ENCODE measurements at places on chromosomes 16 and 17.

GRCh38 chr17:65115839-65116238 is 21.3 kb upstream of the RGS9 start:
- no peak for DNase-seq

DNA sequence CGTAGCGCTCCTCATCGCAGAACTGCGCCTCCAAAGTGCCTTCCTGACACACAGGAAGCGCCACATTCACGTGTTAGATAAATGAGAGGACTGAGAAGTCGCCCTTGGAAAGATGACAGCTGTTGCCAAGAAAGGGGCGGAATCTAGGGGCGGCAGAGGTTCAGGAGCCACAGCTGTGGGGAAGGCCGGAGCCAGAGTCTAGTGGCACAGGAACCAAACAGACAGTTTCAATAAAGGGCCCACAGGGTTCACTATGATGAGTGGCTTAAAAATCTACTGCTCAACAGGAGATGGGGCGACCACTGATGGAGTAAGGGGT is 4.7 kb downstream of the FLCN start:
- no peak for DNase-seq

- no peak for DNase-seq
These were observed 11.7 kb upstream of the MNT start for GRCh38 chr17:2412561-2413021.

DNA sequence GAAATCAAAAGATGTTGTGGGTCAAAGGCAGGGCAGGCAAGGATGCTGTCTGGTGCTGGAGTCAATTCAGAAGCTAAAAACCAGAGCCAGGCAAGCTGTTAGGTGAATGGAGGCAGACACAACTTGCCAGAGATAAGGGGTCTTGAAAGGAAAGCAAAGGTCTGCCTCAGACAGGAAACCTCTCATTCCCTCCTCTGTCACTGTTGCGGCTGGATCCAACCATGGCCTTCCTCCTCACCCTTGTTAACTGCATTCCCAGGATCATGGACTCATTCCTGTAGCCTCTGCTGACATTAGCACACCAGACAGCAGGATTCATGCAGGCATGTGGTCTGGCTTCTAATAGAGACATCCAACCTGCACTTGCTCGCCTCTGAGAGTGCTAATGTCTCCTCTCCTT is 186.7 kb upstream of the HS3ST3A1 start:
- no peak for DNase-seq

- no peak for DNase-seq
These were observed 17.0 kb downstream of the ABCC1 start for GRCh38 chr16:15966420-15966819.

GRCh38 chr16:24132797-24133155 is 123.4 kb upstream of the CACNG3 start:
- DNase-seq = no peak

DNA sequence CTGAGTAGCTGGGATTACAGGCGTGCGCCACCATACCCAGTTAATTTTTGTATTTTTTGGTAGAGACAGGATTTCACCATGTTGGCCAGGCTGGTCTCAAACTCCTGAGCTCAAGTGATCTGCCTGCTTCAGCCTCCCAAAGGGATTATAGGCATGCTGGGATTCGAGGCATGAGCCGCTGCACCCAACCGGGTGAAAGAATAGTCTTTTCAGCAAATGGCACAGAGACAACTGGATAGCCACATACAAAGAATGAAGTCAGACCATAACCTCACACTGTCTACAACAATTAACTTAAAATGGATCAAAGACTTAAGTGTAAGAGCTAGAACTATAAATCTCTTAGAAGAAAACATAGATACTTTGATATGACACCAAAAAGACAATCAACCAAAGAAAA is 67.6 kb downstream of the TBC1D16 start:
- DNase-seq = no peak

Data from HuH-7.5 (cell line).